ENCODE measurements at places on chromosomes 7 and 10.

- peak; percentile 41 for DNase-seq
These were observed 350.6 kb downstream of the TFEC start for GRCh38 chr7:115679976-115680375.

- DNase-seq: no peak
These were observed 46.6 kb downstream of the LRRN3 start for GRCh38 chr7:111137296-111138192.

- DNase-seq: no peak
These were observed 215.8 kb downstream of the MAD1L1 start for GRCh38 chr7:2016761-2017480.

DNA sequence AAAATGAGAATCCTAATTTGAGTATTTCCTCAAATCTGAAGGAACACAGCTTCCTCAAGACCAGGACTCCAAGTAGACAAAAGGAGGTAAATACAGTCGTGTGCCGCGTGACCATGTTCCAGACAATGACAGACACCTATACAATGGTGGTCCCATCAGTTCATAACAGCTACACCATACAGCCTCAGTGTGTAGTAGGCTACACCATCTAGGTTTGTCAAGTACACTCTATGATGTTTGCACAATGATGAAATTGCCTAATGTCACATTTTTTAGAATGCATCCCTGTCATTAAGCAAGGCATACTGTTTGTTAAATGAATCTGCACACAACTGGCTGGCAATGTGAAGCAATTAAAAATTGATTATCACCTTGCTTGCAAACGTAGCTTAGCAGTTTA is 107.9 kb downstream of the PROSER2 start:
- DNase-seq: no peak

DNA sequence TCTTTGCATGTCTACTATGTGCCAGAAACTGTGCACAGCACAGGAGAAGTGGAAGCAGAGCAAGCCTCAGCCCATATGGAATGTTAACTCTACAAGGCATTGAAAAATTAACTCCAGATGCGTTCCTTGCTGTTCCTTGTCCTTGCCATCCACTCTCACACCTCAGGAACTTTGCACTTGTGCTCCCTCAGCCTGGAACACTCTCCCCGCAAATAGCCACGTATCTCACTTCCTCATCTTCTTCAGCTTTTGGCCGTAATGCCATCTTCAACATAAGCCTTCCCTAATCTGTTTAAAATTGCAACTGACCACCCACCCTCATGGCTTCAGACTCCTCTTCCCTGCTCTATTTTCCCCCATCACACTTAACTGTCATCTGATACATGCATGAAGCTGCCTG is 83.2 kb upstream of the CAPZA2 start:
- no peak for DNase-seq

GRCh38 chr10:78863140-78863905 is 205.4 kb upstream of the ZMIZ1 start:
- no peak for DNase-seq

DNA sequence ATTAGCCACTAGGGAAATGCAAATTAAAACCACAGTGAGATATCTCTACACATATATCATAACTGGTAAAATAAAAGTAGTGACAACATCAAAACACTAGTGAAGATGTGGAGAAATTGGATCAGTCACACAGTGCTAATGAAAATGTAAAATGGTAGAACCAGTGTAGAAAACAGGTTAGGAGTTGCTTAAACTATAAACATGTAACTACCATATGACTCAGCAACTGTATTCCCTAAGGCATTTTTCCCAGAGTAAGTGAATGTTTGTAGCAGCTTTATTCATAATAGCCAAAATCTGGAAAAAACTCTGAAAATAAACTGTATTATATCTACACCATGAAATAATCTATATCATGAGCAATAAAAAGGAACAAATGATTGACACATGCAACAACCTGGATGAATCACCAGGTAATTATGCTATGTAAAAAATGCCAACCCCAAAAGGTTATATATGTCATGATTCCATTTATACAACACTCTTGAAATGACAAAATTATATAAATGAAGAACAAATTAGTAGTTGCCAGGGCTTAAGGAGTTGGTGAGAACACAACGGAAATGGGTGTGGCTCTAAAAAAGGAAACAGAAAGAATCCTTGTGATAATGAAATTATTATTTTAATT is 22.8 kb downstream of the SLC25A40 start:
- DNase-seq: no peak

DNA sequence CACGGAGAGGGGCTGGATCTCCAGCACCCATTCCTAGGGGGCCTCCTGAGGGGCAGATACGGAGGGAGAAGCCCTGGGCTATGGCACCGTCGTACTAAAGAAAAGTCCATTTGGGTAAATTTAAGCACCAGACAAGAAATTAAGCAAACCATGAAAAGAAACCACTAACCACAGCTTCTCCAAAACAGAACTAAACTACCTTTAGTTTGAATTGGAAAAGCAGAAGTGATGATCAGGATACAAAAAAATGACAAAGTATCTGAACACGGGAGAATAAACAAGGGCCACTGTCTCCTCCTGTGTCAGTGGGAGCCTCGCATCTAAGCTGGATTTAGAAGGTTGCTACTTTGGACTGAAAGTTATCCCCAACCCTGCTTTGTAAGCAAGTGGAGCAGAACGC is 69.1 kb downstream of the DIP2C start:
- DNase-seq: no peak

GRCh38 chr10:116210588-116211346 is 62.2 kb downstream of the GFRA1 start:
- DNase-seq: no peak

DNA sequence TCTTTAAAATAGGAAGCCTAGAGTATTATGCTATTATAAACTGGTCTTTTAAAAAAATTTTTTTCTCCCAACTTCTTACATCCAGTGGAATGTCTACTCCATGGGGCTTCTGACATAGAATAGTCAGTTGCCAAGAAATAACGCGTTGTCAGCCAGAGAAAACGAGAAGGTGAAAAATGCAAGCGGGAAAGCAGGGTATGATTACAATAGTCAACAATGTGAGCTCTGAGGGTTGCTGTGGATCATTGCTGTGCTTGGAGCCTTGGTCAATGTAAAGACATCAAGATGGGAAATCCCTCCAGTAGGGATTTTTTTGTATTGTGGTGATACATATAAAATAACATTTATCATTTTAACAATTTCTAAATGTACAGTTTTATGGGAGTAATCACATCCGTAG is 27.6 kb upstream of the PLPP4 start:
- DNase-seq: no peak

DNA sequence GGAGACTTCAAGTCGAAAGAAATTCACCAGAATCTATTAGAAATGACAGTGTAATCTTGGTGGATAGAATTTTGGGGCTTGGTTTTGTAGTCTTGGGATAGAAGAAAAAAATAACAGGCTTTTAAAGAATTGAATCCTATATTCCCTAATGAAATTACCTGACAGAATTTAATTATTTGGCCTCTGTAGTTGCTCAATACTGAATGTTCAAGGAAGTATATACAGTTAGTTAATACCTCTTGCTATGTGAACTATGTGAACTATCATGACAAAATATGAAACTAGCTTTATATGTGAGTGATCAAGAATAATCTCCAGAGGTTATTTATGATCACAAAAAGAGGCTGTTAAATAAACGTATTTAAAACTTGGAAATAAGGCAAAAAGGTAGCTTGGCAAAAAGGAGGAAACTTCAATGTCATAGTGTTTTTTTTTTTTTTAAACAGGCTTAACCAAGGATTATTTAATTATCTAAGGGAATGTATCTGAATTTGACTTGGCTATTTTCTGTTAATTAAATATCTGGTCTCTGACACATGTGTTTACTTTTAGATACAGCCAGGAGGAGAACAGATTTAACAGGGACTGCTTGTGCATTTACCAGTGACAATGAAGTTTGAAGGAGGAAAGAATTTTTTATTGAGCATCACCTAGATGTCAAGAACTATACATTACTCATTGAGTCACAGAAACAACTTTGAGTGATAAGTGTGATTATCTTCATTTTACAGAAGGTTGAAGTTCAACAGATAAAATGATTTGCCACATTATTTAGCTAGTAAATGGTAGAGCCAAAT is 11.5 kb upstream of the CASD1 start:
- DNase-seq: no peak

DNA sequence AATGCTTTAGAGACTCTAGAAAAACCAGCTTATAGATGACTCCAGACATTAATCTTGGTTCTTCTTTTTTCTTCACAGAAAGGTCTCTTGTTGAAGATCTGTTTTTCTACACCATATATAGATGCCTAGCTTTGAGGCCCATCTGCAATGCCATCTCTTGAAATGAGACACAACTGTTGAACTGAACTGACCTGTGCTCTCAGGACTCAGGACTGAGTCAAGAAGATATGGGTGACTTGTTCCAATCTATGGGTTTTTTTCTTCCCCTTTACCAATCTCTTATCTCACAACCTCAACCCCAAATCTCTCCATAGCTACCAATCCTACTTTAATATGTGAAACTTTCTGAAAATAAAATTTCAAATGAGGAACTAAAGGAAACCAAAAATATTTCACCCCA is 194.7 kb downstream of the SNX13 start:
- no peak for DNase-seq

DNA sequence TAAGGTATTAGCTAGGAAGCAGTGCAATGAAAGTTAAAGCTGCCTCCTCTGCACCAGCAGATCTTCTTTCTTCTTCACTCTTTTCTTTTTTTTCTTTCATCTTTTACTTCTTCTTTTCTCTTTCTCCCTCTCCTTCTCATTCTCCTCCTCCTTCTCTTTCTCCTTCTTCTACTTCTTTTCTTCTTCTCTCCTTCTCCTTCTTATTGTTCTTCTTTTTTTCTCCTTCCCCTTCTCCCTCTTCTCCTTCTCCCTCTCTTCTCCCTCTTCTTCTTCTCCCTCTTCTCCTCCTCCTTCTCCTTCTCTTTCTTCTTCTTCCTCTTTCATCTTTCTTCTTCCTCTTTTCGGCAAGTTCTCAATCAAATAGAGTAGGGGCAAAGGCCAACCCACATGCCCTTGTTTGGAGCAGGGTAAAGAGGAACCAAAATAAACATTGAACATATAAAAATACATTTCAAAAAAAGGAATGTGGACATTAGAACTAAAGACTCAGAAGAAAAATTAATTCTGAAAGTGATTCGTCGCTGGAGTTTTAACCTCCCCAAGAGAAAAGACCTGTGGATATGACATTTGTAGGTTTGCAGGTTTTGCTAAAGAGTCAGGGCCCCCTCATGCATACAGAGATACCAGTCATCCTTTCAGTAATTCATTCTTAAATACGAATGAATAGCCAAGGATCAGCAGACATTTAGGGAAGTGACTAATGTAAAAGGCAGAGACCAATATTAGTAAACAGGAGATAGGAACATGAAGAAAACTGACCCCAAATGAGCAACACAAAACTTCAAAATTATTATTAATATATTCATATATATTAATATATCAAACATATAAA is 93.0 kb upstream of the RSU1 start:
- no peak for DNase-seq

DNA sequence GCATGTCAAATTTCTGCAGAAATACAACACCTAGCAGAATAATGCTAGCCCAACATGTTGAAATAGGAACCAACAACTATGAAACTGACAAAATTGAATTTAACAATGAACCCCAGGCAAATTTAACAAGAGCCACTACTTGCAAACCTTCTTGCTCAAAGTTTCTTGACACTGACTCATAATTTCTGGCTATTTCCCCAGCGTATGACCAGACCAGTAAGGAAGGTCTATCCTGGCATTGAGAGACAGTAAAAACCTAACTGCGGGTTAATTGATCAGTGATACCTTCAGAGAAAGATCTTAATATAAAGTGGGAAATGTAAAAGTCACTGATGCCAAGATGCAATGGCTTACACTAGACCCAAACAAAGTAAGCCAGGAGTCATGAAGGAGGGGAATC is 510.1 kb downstream of the ARL4A start:
- no peak for DNase-seq

DNA sequence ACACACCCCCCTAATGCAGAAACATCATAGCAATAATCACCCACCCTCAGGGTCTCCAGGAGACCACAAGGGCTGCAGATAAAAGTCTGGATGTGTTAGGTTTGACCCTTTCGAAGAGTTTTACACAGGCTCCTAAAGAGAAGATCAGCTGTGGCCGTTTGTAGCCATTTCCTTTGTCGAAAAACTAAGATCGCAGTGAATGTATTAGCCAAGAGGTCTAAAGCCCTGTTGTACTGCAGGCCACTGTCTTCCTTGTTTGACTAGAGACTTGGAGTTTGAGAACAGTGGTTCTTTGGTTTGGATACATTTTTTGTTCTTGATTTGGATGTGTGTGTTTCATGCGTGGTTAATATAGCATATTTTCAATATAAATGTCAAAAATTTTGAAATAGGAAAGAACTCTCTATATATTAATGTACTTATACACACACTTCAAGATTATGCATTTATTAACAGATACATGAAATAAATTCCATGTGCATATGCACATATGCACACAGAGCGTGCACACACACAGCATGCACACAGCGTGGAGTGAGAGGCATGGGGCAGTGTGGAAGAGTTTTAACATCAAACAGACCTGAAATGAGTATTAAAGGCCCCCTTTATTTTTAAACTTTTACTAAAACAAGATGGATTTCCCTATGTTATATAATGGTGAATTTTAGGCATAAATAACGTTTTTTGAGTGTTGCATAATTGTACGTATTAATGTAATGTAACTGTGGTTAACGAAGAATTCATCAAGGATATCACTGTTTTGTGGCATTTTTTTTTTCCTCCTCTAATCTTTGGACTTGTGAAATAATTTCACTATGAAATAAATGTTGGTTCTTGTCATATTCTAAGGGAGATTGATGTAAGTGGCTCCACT is 2.2 kb downstream of the IKZF1 start:
- DNase-seq: no peak

DNA sequence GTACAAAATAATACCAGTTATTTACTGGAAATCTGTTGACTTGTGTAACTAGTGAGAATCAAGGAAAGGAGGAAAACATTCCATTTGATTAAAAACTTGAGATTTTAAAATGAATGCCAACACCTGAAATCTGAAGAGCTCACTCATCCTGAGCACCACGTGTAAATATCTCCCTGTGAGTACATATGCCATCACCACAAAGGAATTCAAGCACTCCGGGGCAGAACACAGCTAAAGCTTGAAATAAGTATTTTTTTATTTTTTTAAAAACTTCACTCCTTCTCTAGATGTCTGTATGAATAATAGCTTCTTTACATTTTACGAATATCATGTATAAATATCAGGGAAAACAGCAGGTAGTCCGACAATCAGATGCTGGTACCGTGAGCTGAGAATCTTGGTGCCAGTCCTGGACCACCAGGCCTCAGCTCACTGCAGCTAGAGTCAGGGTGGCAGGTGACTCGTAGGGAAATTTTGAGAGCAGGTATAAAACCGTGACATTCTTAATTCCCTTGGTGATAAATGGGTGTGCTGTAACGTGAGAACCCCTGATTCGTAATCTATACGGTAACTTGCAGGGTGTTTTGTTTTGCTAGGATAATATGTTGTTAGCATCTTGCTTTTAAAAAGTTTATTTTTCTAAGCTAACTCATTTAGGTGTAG is 12.7 kb downstream of the LMTK2 start:
- DNase-seq: no peak

DNA sequence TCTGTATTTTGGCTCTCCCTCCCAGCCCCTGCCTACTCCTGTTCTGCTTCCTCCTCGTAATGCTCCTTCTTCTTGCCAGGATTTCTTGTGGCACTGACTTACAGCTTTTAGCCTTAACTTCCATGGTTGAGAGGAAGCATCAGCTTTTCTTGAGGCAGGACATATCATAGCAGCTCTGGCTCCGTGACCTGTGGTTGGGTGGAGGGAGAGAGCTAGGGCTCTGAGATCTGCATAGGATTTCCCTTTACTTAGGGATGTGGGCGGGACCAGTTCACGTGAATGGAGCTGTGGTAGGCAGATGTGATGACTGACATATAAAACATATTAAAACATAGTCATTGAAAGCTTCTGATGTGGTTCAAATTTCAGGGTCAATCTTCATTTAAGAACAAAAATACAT is 10.6 kb upstream of the RAB11FIP2 start:
- no peak for DNase-seq

All from LoVo (cell line).